ENCODE measurements at places on chromosomes 4 and X.

DNA sequence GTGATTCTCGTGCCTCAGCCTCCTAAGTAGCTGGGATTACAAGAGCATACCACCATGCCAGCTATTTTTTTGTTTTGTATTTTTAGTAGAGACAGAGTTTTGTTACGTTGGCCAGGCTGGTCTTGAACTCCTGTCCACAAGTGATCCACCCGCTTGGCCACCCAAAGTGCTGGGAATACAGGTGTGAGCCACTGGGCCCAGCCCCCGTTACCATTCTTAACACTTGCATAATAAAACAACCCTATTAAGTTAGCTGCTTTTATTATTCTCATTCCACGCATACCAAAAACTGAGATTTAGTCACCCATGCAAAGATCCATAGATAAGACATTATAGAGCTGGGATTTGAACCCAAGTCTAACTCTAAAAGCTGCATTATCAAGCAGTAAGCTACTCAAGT lies 6.0 kb upstream of the TEX13A start:
- no peak for DNase-seq

- no peak for DNase-seq
These were observed 63.2 kb upstream of the FBXW7 start for GRCh38 chr4:152599095-152599494.

DNA sequence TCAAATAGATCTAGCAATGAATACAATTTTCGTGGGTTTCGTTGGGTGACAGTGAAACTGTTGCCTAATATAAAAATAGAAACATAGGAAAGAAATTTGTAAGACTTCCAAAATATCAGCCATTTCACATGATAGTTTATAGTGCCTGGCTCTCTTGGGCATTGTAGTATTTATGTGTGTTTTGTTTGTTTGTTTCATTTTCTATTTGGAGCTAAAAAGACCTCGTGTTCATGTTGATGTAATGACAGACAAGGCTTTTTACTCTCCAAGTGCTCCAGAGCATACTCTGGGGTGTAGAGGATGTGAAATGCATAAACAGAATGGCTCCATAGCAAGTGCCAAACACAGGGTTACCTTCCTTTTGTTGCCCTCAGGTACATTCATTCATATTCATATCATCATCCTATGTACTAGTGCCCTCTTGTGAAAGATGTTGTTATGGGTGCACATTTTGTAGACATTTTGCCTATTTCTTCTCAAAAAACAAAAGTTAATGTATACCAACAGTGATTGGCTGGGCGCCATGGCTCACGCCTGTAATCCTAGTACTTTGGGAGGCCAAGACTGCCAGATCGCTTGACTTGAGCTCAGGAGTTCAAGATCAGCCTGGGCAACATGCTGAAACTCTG lies 100.7 kb upstream of the AMOT start:
- no peak for DNase-seq

DNA sequence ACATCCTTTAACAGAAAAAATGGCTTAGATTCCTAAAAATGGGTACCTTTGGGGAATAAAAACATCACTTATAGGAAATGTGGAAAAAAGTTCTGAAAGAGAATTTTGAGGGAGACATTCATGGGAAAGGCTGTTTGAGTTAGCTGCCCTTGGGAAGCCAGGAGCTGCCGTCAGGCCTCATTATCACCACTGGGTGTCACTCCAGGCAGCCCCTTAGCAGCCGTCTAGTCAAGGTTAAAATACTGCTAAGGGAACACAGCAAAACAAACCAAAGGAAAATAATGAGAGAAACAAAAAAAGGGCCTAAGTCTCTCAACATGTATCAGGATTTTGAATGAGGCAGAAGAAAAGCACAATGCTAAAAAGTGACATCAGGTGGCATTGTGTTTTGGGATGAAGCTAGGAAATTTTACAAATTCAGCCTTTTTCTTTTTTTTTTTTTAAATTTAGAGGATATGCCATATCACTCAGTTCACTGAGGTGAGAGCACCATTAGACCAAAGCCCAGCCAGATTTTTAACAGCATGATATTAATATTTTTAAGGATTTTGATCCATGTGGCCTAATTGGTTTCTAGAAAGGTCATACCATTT lies 235.3 kb downstream of the GPAT3 start:
- DNase-seq, result no peak

DNA sequence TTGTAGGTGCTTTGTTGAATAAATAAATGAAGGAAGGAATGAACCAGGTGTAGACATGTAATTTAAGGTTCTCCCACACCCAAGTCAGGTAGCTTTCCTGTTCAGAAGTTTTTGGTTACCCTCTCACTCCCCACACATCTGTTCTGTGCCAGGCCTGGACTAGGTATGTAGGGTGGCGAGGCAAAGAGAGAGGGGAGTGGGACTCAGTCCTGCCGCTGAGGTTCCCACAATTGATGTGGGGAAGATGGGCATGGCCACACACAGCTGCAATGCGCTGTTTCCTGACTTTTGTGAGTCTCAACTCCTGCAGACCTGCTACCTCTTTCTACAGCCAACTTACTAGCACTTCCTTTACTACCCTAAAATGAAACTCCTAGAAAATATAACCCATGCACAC lies 88.9 kb downstream of the RTL5 start:
- DNase-seq, result no peak

DNA sequence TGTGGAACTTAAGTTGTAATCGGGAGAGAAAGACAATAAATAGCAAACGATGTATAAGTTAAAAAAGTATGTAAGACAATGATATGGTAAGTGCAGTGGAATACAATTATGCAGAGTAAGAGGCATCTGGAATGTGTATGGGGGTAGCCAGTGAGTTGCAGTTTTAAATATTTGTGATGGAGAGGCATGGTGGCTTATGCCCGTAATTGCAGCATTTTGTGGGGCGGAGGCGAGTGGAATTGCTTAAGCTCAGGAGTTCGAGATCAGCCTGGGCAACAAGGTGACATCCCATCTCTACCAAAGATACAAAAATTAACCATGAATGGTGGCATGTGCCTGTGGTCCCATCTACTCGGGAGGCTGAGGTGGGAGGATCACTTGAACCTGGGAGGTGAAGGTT lies 52.5 kb upstream of the WDFY3 start:
- no peak for DNase-seq

GRCh38 chr4:41442810-41443209 lies 95.1 kb upstream of the LIMCH1 start:
- DNase-seq, result no peak

- DNase-seq, result no peak
These were observed 804.2 kb upstream of the FRG1 start for GRCh38 chr4:189136462-189136861.

DNA sequence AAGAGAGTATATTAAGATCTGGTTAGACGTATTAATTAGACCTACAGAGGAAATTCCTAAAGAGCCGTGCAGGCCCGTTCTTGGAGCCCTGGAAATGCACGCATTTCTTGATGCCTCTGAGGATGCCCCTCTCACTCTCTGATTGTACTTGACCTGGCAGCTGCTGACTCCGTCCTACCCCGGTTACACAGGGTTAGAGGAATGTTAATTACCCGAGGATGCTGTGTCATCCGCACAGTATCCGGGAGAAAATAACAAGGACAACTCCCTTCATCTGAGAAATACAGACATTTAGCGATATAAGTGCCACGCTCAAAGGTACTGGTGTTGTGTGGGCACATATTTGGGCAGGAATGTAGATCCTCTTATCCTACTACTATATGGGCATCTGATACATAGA lies 404.6 kb upstream of the FAT1 start:
- DNase-seq, result no peak
